ENCODE measurements at places on chromosomes 4 and X.
A peak's percentile ranks its signal among the peaks of the same experiment; 100 is the strongest.

DNA sequence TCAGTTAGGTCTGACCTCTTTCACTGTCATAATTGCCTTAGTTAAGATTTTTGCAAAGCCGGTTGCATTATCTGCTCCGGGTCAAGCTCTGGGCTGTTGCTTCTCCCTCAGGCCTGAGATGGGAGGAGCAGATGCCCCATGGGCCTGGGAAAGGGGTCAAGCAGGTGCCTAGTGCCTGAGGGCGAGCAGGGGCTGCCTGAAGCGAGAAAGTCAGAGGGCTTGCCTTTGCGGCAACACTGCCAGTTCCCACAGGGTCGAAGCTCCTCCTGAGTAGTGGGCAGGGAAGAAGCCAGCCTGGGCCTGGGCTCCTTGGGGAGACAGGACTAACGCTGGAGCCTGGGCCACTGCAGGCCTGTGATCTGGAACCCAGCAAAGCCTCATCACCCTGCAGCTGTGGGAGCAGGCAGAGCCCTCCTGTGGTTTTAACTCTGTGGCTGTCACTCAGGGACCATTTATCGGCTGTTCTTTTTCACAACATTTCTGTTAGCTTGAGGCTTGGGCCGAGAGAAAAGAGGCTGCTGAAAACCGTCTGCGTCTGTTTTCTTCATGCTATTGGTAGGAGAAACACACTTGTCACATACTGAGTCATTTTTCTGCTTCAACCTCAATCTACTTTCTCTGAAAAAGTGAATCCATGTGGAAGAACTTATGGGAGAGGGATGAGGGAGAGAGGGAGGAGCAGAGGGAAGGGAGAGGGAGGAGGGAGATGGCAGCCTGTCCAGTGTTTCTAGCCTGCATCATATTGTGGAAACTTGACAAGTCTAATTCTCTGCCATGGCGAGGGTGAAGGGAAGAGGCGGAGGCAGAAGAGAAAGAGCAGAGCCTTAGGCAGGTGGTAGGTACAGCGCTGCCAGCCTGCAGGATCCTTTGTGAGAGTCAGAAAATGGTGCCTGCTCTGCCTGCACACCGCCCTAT, 68.4 kb downstream of the RHOH start:
- peak; percentile 50 for DNase-seq

DNA sequence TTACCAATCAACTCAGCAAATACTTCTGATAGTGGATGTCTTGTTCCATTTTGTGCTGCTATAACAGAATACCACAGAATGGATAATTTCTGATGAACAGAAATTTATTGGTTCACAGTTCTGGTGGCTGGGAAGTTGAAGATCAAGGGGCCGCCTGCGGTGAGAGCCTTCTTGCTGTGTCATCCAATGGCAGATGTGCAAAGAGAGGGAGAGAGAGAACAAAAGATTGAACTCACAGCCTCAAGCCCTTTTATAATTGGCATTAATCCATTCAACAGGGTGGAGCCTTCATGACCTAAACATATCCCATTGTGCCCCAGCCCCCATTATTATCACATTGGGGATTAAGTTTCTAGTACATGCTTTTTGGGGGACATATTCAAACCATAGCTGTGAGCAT, 86.1 kb downstream of the ADGRG4 start:
- no peak for DNase-seq

DNA sequence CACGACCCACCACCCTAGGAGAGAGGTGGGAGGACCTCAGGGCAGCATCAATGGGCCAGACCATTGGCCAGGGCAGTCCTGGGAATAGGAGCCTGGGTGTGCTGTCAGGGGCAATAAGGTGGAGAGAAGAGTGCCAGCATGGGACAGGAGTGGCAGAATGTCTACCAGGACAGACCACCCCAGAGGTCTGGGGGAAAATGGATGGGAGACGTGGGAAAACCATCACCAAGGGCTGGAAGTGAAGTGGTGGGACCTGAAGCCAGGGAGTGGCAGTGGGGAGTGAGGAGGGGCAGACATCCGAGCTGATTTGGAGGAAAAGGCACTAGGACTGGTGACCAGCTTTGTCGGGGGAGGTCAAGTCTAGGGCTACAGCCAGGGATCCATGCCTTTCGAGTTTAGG, 993 bp downstream of the EVC2 start:
- DNase-seq = no peak

GRCh38 chrX:64456828-64457227, 61.6 kb upstream of the MTMR8 start:
- DNase-seq = no peak

DNA sequence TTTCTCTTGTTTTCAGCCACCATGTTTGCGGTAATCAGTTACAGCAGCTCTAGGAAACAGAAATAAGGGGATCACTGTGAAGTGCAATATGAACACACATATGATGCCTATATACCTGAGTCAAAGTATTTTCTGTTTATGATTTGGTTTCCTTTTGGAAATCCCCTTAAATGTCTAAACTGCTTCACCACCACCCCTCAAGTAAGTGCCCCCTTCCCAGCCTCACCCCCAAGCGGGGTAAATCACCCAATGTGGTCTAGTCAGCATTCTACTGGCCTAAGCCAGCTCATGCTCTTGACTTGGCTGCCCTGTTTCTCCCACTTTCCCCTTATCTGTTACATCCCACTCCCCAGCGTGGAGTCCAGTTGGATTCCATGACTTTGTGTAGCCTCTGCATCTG, 176.5 kb downstream of the QDPR start:
- no peak for DNase-seq

DNA sequence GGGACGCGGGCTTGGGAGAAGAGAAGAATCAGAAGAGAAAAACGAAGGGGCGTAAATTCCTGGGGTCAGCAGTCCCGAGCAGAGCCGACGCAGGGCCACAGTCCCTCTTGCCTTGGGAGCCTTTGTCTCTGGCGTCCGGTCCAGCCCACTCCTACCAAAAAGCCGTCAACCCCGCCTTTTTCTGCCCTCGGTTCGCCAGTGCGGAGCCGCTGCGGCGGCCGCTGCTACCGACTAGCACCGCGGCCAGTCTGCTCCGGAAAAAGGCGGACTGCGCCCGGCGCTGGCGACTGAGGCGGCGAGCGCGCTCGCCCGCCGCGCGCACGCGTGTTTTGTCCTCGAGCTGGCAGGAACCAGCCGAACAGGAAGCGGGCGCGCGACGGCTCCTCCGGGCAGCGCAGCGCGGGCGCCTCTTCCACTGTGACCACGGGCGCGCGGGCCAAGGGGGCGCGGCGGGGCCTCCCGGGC, 502 bp downstream of the HNRNPDL start:
- peak; percentile 58 for DNase-seq
